ENCODE measurements at places on chromosomes 1 and 21.
A peak's percentile ranks its signal among the peaks of the same experiment; 100 is the strongest.

DNA sequence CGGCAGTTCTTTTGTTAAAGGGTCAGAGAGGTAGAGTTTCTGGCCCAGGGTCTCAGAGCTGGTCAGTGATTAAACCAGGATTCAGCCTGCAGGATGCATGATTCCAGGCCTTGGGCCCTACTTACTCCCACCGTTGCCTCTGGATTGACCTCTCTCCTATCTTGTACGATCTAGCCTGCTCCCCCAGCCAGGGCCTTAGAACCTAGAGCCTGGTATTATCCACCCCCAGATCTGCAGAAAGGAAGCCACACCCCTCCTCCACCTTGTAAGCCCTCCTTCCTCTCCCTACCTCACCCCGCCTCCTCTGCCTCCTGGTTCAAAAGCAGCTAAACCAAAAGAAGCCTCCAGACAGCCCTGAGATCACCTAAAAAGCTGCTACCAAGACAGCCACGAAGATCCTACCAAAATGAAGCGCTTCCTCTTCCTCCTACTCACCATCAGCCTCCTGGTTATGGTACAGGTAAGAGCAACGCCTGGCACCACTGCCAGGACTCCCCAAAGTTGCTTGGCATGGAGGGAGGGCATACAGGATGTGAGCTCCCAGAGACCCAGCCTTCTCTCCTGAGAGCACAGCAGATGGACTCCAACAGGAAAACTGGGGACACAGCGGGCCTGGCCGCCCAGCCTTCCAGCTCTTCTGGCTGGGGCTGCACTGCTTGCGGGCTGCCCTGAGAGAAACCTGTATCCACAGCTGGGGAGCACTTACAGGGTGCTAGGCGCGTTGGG is at the start of gene CD52:
TSS of gene CD52 (plus strand) at position 347 of the 726 bp plus-strand sequence. CDS start at position 407, 60 bp downstream.
- DNase-seq = peak; percentile 75

- no peak for DNase-seq
Observed at GRCh38 chr1:23524163-23524562, 6.9 kb downstream of the E2F2 start.

- DNase-seq = no peak
Observed at GRCh38 chr1:111290630-111291029, at the start of gene CHIA. TSS of gene CHIA (plus strand) at chr1:111290851. CDS start at chr1:111310468, 19,617 bp downstream.

- DNase-seq = no peak
Observed at GRCh38 chr1:46526691-46527291, 24.7 kb downstream of the KNCN start.

DNA sequence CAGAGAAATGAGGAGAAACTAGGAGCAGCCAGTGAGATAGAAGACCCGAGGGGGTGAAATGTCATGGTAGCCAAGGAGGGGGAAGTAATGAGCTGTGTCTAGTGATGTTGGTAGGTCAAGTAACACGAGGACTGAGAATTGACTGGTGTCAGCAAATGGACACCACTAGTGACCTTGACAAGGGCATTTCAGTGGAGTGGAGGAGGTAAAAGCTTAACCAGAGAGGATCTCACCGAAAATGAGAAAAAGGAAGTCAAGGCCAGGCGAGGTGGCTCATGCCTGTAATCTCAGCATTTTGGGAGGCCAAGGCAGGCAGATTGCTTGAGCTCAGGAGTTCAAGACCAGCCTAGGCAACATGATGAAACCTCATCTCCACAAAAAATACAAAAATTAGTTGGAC is 3.0 kb upstream of the ZYG11B start:
- no peak for DNase-seq

GRCh38 chr1:20983297-20983889 is 193.3 kb downstream of the EIF4G3 start:
- DNase-seq = no peak

GRCh38 chr1:85427849-85428248 is 37.1 kb downstream of the DDAH1 start:
- DNase-seq = no peak

- peak; percentile 100 for DNase-seq
Observed at GRCh38 chr1:152047730-152048415, 11.1 kb upstream of the S100A11 start.

GRCh38 chr1:213899413-213899812 is 88.4 kb upstream of the PROX1 start:
- no peak for DNase-seq

DNA sequence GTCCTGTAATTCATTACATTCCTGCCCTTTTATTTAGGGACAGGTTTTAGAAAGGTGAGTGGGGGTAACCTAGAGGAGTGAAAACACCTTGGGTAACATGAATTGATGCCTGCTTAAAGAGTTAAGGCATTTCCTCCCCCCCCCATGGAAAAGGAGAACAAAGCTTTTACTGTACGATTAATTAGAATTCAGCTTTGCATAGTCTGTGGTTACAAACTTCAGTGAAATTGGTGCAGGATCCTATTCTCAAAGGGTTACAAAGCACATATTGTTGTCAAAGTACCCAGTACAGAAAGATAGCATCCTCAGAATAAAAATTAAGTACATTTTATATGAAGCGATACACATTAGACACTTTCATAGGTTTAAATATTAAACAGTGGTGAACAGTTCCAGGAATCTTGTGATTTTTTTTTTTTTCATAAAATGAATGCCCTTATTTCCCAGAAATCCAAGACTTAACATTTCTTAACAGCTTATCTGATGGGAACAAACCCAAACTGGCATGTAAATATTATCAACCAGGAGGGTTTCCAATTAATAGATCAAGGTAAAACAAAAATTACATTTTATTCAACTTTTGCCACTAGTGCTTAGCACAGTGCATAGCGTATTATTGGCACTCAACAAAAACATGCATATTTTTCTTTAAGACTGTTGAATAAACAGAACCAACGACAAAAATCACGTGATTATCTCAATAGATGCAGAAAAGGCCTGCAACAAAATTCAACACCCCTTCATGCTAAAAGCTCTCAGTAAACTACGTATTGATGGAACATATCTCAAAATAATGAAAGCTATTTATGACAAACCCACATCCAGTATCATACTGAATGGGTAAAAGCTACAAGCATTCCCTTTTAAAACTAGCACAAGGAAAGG is 172.7 kb downstream of the PDE4B start:
- DNase-seq = no peak

GRCh38 chr1:165915932-165916348 is 88.5 kb downstream of the UCK2 start:
- DNase-seq = no peak

DNA sequence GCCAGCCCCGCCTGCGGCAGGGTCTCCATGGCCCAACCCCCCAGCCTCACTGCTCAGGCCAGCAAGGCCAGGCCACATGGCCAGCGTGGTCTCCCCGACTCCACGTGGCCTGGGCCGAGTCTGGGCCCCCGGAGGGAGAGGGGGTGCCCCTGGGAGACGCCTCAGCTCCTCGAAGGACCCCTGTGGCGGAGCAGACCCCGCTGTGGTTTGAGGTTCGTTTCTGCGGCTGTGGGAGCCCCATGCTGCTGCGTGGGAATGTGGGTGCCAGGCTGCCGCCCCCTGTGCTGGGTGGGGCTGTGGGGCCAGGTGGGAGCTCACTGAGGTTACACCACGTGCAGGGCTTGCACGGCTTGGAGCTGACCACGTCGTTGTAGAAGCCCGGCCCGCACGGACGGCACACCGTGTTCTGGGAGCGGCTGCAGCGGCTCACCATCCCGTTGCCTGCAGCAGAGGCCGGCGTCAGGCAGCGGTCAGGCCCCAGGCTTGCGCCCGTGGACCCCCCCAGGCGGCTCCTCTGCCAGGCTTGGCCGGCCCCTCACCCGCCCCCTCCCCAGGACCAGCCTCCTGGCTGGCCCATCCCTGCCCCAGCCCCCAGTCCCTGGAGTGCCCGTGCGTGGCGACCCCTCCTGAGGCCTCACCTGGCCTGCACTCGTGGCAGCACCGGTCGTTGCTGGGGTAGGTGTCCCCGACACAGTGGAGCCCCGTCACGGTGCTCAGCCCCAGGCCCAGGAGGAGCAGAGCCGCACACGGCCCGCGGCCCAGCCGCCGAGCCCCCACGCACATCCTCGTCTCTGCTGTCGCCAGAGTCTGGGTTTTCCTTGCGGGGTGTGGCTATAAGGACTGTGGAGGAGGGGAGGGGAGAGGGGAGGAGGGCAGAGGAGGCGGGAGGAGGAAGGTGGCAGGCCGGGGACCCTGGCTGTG is at the start of gene TNFRSF4:
TSS of gene TNFRSF4 (minus strand) at position 809 of the 921 bp plus-strand sequence. CDS start at position 783, 26 bp downstream.
- DNase-seq = no peak

DNA sequence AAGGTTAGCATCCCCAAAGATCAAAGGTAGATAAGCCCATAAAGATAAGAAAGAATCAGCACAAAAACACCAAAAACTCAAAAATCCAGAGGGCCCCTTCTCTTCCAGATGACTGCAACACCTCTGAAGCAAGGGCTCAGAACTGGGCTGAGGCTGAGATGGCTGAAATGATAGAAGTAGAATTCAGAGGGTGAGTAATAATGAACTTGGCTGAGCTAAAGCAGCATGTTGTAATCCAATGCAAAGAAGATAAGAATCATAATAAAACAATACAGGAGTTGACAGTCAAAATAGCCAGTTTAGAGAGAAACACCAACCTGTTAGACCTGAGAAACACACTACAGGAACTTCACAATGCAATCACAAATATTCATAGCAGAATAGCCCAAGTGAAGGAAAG is 406.9 kb upstream of the CXADR start:
- DNase-seq = no peak

DNA sequence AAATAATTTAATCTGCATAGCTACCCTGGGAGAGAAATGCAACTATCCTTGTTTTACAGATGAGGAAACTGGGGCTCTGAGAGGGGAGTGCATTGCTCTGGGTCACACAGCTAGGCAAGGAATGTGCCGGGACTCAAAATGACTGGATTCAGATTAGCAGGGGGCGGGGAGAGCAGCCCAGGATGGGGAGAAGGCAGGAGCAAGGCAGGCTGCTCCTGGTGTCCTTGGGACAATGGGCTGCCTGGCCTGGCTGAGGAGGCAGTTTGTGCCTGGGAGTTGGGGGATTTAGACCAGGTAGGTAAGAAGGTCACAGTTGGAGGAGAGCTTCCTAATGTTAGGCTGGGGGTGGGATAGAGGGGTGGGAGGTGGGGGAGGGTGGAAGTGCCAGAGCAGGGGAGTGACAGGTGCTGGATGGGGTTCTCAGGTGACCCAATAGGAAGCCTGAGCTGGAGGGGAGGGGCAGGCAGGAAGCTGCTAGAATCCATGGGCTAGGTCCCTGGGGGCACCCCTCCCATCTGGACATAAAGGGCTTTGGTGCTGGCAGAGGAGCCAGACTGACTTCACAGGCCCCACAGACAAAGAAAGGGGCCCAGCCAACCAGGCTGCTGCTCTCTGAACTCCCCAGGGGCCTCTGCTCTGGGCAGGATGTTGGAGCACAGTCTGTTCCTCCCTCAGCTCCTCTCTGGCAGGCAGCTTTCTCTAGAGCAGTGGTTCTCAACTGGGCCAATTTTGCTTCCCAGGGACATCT is 29.0 kb downstream of the TRIM62 start:
- DNase-seq = no peak

- DNase-seq = no peak
Observed at GRCh38 chr1:116392717-116393404, 19.8 kb downstream of the ATP1A1 start.

- DNase-seq = no peak
Observed at GRCh38 chr1:25068829-25069228, 138.8 kb upstream of the RUNX3 start.

DNA sequence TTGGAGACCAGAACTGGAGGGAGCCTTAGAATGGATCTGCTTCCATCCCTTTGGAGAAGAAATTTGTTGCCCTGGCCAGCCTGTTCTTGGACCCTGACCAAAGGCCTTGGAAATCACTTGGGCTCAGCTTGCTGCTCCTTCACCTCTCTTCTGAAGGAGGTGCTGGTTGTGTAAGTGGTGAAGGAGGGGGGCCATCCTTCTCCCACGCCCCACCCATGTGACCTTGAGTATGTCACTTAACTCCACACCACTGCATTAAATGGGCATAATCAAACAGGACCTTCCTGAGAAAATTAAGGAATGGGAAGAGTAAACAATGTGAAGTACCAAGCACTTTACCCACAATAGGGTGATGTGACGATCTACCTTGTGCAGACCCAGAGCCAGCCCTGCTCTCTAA is 68.3 kb upstream of the GJB5 start:
- DNase-seq = no peak

GRCh38 chr1:119222271-119222670 is 81.8 kb upstream of the WARS2 start:
- no peak for DNase-seq

- no peak for DNase-seq
Observed at GRCh38 chr1:23148084-23148483, 20.6 kb downstream of the LUZP1 start.

- DNase-seq = no peak
Observed at GRCh38 chr1:1216770-1217620, 3.0 kb upstream of the TNFRSF4 start.

- no peak for DNase-seq
Observed at GRCh38 chr1:51285055-51285454, 45.3 kb downstream of the TTC39A start.

Measured in suppressor macrophage (primary cell).